ENCODE measurements at places on chromosomes 11 and 22.

- no peak for DNase-seq
Observed at GRCh38 chr11:129864811-129865210, 30.6 kb downstream of the NFRKB start.

- DNase-seq: no peak
Observed at GRCh38 chr22:23146478-23147205, 1.4 kb downstream of the RAB36 start.

DNA sequence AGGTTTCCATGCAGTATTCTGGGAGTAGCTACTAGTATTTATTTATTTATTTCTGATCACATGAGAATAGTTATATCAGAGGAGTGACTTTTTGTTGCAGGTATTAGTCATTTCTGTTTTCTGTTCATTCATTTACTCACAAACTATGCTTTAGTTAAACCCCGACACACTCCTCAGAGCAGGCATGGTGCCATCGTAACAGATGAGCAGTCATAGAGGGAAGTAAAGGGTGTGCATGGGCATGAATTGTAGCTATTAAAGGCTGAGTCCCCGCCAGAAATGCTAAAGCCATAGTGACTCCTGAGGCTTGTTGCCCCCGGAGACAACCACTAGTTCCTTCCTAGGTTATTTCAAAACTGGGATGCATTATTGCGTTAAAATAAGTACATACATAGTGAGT is 10.6 kb downstream of the JHY start:
- no peak for DNase-seq

- no peak for DNase-seq
Observed at GRCh38 chr11:25793637-25794036, 538.3 kb upstream of the ANO3 start.

- DNase-seq: no peak
Observed at GRCh38 chr11:1073261-1073724, 1.4 kb upstream of the MUC2 start.

GRCh38 chr11:124639186-124639585 is 16.5 kb downstream of the TBRG1 start:
- DNase-seq: no peak

DNA sequence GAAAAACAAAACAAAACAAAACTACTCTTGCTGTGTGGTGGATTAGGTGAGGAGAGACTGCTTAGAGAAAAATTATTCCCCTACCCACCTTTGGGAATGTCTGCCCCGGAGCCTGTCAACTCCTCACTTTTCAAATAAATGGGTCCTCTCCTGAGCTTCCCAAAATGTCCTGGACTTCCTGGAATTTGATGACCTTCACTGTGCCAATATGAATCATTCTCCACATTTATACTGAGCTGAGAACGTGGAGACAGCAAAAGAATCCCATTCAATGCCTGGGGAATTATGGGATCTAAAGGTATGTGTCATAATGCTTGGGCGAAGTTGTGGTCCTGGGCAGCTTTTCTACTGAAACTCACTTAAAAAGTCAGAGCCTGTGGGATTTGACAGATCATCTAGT is 136.8 kb downstream of the KIF18A start:
- no peak for DNase-seq

GRCh38 chr22:38201711-38202436 is at the start of gene MAFF:
MAFF (plus strand) TSS chr22:38201994; CDS start chr22:38213854, 11,860 bp downstream.
- DNase-seq: peak; percentile 96

- no peak for DNase-seq
Observed at GRCh38 chr22:45516923-45517675, 14.4 kb downstream of the FBLN1 start.

DNA sequence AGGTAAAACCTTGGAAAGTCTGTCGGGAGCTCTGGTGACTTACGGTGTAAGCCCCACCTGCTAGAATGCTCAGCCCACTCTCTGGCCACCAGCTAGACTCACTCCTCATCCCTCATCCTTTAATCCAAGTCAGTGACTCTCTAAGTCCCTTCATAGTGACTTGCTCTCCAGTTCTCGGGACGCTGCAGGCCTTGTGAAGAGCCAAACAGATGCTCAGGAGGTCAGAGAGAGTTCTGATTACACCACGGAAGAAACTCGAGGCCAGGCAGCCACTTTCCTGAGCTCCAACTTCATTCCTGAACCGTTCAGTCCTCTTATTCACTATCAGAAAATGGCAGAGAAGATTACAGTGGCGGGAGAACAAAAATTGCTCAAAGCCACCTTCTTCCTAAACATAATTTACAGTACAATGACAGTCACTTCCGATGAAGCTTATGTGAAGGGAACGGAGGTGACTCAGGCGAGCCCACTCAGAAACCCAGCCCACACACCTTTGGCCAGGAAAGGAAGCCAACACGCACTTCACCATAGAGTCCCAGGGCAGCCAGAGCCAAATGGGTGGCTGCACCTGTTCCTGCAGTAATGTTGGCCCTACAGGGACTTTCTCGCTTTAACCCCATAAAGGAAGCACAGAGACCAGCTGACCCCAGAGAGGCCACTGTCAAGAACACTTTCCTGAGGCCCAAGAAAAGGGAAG is 100.4 kb downstream of the GALNT18 start:
- DNase-seq: no peak

DNA sequence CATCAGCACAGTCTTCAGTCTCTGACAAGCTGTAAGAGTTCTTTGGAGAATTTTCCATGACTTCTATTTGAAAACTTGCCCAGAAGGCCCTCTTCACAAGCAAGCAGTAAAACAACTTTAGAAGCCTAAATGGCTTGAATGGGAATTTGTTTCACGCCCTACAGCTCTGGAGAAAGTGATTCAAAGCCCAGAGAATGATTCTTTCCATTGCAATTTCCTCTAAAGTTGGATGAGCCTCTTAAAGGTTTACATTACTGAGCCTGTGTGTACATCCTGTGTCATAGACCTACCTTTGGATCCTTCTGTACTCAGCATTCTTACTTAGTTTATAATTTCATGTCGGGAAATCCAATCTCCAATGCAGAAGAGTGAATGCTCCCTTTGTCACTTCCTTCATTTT is 6.8 kb upstream of the OR8B3 start:
- DNase-seq: no peak

DNA sequence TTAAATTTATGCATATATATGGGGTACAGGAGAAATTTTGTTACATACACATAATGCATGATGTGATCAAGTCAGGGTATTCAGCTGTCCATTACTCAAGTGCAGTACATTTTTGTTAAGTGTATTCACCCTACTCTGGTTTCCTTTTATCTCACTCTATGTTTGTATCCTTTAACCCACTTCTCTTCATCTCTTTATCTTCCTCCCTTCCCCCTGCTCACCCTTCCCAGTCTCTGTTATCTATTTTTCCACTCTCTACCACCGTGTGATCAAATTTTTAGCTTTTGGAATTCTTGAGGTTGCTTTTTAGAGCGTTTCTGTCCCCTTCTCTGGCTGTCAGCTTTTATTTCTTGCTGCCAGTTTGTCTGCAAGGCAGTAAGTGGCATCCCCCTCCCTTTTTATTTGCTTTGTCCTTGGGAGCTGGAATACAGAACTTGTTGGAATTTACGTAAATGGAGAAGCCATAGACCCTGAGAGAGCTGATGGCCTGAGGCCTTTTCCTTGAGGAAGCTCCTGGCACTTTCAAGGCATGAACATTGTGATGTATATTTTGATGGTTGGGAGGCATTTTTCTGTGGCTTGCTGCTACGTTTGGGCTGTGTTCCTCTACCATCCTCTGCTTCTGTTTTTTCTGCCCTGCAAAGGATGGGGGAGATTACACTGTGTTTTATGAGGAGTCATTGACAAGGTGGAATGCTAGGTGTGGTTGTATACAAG is 148.6 kb downstream of the LDLRAD3 start:
- DNase-seq: no peak

DNA sequence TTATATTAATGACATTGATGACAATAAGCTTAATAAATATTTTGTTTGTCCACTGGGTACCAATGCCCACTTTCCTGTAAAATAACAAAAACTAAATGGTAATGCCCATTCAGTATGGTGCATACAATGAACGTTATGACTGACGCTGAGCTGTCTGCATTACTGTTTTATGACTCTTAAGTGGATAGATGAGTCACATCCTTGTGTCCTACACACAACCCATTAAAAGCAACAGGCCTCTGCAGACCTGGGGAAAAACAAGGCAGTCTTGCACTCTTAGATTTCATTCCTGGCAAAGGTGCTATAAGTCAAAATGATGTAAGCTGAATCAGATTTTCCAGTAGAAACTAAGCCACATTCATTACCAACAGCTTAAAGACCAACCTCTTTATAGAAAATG is 176.3 kb upstream of the TMEM45B start:
- no peak for DNase-seq

GRCh38 chr11:46210133-46210636 is 67.3 kb upstream of the CREB3L1 start:
- no peak for DNase-seq

Measured in Karpas-422 (cell line).